ENCODE measurements at places on chromosomes 2 and 18.

- no peak for DNase-seq
Measured at GRCh38 chr18:34221971-34222306, 2.8 kb downstream of the NOL4 start.

DNA sequence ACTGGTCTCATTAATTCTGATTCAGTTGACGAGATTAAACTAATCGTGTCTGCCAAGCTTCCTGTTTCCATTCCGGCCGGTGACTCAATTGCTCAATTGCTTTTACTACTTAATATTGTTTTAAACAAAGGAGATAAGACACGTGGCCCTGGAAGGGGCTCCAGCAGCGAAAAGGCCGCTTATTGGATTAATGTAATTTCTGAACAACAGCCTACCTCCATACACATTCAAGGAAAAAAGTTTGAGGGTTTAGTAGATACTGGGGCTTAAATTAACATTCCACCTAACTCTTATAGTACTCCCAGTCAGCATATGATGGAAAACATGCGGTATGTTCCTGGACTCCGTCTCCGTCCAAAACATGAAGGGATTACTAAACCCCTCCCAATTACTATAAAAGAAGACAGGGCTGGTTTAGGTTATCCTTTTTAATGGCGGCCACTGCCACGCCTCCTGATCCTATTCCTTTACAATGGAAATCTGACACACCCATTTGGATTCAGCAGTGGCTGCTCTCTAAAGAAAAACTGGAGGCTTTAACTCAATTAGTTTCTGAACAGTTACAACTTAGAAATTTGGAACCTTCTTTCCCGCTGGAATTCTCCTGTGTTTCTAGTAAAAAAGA lies 27.1 kb downstream of the VPS54 start:
- no peak for DNase-seq

GRCh38 chr2:237217995-237218616 lies 132.4 kb downstream of the COPS8 start:
- DNase-seq: no peak

DNA sequence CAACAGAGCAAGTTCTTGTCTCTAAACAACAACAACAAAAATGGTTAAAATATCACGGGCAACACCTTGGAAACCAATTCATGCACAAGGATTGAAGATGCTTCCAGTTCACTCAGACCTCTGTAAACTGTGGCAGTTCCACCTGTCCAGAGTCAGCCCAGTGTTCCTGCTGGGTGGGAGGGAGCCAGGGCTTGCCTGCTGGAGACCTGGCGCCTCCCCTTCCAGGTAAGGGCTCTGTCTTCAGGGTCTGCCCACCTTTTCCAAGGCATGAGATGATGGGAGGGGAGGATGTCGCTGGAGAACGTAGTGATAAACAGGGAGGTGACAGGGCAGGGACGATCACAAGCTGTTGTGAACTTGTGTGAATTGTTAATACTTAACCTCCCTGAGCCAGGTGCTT lies 9.8 kb upstream of the GPC1 start:
- no peak for DNase-seq

DNA sequence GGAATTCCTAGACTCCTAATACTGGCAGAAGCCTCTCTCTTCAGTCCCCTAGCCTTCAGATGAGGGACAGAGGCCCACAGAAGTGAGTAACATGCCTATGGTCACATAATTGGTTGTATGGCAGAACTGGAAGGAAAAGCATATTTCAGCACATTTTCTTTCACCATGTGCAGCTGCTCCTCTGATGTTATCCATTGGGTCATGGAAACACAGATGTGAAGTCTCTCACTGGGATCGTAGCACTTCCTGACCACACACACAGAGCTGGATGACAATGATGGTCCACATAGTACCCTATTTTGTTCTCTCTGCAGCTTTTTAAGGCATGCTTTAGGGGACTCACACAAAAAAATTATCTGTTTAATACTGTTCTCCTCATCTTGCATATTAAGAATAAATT lies 24.5 kb downstream of the MYO3B start:
- no peak for DNase-seq

- DNase-seq: no peak
Measured at GRCh38 chr2:120385355-120386127, 39.6 kb downstream of the INHBB start.

DNA sequence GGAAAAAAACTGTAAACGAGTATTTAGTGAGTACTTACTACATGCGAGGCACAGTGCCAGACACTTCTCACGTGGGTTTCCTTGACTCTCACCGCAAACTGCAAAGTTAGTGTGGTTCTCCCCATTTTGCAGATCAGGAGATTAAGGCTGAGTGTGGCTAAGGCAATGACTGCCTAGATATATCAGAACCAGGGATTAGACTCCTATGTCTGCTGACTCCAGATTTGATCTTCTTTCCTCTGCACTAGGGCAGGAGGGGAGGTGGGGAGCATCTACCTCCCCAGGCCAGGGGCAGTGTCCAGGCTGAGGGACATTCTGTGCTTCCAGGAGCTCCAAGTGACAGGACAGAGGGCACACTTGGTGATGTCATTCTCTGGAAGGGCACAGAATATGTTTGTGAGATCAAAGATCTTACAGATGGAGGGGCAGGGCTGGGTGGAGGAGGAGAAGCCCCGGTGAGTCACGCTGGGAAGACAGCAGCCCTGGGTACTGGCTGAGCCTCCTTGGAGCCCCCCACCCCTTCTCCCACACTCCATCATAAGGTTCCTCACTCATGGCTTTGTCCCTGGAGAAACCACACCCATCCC lies 92.4 kb downstream of the RHOB start:
- no peak for DNase-seq

GRCh38 chr18:74407888-74408287 lies 49.2 kb downstream of the DIPK1C start:
- no peak for DNase-seq

DNA sequence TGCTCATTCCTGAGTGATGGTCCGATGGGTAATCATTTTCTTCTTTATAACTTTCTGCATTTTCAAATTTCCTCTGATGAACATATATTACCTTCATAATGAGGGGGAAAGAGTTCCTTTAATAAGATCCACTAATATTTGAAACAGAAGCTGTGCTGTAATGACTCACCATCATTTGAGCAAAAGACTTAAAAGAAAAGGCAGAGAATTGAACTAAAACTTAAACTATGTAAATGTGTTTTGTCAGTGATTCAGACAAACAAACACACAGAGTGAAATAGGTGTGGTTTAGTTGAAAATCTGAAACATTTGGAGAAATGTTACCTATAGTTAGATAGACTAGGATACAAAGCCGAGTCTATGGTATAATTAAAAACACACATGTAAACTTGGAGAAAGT lies 209.6 kb downstream of the STK39 start:
- no peak for DNase-seq

- no peak for DNase-seq
Measured at GRCh38 chr2:19648583-19648982, 253.2 kb downstream of the TTC32 start.

DNA sequence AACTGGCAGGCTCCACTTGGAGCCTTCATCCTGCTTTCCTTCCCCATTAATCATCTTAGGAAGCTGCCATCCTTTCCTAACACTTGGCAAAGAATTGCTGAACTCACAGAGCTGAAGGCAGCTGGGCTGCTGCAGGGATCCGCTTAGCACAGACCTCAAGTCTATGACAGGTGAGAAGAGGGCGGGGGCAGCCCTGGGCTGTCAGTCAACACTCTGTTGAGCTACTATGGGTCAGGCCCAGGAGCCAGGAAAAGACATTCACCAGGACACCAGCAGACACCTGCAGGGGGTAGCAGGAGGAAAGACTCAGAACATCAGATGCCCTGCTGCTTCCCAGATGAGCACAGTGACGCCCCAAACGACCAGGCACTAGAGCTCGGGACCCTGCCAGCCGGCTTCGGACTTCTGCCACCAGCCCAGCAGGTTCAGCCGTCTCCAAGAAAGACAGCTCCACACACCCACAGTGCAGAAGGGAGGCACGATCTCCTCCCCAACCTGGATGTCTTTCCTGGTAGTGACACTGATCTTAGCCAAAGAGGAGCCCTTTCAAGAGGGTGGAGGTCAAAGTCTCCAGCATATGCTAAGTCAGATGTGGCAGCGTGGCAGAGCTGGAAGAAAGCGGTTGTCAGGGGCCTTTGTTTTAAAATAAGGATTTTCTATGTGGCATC lies 55.2 kb downstream of the SNORC start:
- DNase-seq: no peak

- no peak for DNase-seq
Measured at GRCh38 chr2:185785851-185786473, 47.4 kb downstream of the FSIP2 start.

GRCh38 chr2:105387225-105387624 lies 11.6 kb downstream of the FHL2 start:
- DNase-seq: no peak

All from NCI-H1048 (cell line).